Spleen (tissue), 13 donors: ENCODE measurements at places on chromosomes 16 and 17.

- DNase-seq = no peak
Measured at GRCh38 chr17:31778523-31778922, 80.5 kb downstream of the COPRS start.

- peak; percentile 27 for DNase-seq
Measured at GRCh38 chr17:74181341-74181740, 22.1 kb upstream of the RPL38 start.

DNA sequence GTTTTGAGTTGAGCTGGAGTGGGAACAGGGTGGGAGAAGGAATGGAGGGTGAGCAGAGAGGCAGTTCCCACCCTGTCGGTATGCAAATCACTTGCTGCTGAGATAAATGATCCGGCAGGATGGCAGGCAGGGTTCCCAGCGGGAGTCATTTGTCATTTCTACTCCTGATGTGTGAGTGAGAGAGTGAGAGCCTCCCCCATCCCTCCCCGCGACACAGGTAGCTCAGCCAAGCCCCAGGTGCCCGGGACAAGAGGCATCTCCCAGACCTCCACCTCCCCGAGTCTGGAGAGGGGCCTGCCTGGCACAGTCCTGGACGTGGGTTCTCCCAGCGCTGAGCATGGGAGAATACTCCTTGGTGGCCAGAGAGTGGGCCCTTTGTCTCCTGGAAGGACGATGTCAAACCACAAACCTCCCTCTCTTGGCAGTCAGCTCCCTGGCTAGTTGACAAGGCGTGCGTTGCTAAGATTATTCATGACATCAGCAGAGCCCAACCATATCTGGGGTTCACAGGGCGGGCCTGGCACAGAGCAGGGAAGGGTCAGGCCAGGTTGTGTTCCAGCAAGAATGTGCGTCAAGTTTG lies 33.7 kb upstream of the TNRC6C start:
- DNase-seq = no peak

- DNase-seq = no peak
Measured at GRCh38 chr17:64515419-64515818, 8.6 kb downstream of the CEP95 start.

DNA sequence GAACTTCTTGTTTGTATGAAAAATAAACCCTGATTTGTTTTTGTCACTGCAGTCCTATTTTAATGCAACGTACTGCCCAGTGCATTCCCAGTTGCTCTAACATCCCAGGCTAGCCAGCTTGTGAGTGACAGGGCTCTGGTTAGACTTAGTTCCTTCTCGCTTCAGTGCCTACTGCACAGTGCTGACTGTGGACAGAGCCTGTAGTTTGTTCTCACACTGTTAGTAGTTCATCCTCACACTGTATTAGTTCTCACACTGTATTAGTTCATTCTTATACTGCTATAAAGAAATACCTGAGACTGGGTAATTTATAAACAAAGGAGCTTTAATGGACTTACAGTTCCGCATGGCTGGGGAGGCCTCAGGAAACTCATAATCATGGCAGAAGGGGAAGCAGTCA lies 116.6 kb upstream of the SALL1 start:
- DNase-seq = no peak

DNA sequence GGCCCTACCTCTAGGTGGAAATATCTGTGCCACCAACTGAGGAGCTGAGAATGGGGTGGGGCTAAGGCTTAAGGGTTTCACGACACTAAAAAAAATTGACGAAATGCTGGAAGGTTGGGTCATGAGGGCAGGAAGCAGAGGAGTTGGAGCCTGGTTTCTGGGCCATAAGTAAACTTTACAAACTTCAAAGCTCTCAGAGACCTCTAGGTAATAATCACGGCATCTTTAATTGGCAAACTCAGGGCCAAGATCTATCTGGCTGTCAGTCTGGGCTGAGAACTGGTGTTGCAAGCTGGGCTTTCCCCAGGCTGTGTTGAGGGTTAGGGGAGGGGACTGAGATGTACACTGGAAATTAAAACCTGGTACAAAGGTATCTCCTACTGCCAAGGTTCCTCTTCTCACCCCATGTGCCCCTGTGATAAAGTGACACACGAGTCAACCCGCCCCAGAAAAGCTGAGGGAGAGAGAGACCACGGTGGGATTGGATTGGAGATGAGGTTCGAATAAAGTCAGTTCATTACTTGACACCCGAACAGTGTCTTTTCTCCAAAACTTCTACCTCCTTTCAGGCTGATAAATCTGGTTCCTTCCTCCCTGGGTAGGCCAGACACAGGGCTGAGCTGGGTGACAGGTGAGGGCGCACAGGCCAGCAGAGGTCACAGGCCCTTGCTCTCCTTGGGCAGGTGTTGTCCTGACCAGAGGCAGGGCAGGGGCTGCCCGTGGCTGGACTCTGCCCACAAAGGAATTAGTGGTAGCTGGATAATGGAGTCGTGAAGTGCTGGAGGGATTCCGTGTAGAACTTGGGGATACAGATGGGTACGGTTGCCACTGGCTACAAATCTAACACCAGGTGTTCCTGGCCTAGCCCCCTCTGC lies 4.0 kb upstream of the ZNF768 start:
- DNase-seq = no peak

DNA sequence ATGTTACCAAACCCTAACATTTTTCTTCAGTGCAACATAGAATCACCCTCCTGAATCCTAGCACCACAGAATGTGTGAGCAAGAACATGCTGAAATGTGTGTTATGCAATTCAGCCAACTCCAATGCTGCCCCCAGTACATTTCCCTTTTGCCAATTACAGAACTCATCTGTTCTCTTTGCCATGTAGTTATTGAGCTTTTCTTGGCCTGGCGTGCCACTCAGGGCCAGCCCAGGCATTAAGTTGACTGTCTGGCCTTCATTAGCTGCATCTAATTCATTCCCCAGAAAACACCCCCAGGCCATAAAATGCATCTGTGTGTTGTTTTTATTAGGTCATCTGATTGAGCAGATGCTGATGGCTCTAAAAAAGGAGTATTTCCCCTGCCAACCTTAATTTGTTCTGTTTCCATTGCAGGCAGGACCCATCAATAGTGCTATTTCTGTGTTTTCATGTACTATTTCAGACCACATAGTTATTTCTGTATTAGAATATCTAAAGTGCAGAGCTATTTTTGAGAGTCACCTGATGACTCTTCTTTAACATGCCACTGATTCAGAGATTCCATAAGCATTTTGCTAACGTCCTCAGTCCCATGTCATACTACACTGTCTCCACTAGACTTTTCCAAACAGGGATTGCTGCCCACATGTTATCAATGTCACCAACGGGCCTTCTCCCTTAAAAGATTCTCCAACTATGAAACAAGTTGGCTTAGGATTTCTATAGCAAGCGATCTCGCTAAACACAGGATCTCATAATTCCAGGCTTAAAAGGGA lies 969.7 kb downstream of the CDH11 start:
- DNase-seq = no peak

DNA sequence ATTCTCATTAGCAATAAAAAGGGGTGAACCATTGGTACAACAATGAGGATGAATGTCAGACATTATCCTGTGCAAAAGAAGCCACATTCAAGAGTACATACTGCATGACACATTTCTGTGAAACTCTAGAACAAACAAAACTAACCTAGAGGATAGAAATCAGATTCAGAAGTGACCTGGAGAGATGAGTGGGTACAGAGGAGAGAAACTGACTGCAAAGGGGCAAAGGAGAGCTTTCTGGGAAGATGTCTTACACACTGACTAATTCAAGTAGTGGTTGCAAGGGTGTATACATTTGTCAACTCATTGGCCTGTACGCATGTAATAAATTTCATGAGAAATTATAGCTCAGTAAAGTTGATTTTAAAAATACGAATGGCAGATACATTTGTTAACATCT lies 115.6 kb downstream of the GAS7 start:
- DNase-seq = no peak

- peak; percentile 23 for DNase-seq
Measured at GRCh38 chr16:49552313-49552928, 178.8 kb downstream of the C16orf78 start.

DNA sequence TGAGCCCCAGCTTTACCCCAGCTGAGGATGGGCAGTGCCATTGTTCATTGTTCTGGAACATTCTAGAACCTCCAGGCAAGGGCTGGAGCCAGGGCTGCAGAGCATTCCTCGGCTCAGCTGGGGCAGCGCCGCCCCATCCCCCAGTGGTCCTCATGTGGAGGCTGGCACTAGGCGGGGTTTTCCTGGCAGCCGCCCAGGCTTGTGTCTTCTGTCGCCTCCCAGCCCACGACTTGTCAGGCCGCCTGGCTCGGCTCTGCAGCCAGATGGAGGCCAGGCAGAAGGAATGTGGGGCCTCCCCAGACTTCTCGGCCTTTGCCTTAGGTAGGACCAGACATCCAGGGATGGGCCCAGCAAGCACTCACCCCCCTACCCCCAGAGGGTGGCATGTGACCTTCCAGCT lies at the start of gene TMEM95:
Gene TMEM95, plus strand, starts transcription at position 104 of the 400 bp plus-strand sequence. Its CDS starts 49 bp downstream, at position 153.
- DNase-seq = no peak

DNA sequence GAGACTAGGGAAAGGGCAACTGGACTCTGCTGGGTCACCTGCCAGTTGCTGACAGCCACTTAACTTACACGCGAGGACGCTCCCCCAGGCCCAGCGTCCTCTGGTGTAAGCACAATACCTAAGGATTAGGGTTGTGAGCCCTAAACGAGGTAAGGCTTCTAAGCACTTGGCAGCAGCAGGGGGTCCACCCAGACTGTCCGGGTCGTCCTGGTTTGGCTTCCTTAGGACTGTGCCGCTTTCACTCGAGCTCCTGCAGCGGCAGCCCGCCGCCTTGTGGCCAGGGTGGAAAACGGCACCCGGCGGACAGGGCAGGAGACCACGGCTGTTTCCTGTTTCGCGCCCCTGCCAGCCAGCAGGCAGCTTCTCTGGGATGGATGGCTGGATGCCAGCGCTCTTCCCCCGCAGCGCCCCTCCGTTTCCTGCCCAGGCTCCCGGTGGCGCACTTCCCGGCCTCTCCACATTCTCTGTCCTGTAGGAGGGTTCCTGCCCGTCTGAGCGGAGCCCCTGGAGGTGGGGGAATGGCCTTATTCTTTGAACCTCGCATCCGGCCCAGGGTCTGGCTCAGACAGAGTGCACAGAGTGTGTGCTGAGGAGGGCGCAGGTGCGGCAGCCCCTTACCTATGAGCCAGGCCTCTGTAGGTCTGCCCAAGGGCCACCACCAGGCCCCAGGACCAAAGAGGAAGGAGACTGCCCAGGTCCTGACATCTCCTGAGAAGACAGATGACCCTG lies 47.0 kb upstream of the AMZ2 start:
- DNase-seq = peak; percentile 94

DNA sequence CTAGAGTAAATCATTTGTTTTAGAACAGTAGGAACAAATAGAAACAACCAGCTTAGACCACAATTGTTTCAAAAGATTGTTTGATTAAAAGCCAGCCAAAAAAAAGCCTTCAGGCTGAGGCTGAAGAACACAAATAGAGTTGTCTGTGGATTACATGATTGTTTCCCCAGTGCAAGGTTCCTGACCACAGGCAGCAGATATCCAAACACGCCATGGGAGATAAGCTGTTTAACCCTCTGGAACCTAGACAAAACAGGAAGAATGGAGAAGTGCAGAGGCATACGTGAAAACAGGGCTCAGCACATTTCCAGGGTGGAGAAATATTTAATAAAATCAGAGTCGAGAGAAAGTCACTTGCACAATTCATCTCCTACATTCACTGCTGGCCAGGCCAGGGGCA lies 21.0 kb downstream of the ATPAF2 start:
- DNase-seq = no peak

DNA sequence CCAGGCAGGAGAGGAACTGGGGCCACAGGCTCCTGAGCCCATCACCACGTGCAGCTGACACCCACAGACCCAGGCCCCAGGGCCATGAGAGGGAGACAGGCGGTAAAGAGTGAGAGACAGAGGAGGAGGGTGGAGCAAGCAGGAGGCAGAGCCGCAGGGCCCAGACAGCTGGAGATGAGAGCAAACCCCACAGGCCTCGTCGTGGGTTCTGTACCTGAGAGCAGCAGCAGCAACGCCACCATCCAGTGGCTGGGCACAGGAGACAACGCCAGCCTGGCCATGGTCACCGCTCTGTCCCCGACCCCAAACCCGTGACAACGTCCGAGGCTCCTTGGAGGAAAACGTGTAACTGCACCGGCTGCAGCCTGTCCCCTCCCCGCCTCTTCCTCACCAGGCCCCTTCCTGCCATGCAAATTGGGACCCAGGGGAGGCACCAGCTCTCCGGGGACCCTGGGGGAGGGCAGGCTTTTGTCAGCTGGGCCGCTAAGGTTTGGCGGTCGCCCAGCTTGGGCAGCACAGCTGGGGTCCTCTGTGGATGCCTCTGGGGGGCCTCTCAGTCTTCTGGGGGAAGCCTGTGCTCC lies at the start of gene CD79B:
Gene CD79B, minus strand, starts transcription at position 351 of the 581 bp plus-strand sequence. Its CDS starts 70 bp downstream, at position 281.
- DNase-seq = peak; percentile 94
